ENCODE measurements at places on chromosomes 2 and 18. TPM values are rescaled to one million over a fixed set of nuclear protein-coding genes. Genes with fewer than 3 reads are reported as not detected.

AFF3 gene
- total RNA-seq: 69.8 TPM

GAL3ST2 gene
- total RNA-seq: 0.45 TPM

FAM237A gene
- not detected for total RNA-seq

DCDC2C gene
- total RNA-seq: not detected

SERPINB11 gene
- total RNA-seq: not detected

FBXO48 gene
- 1.5 TPM for total RNA-seq

CNDP2 gene
- total RNA-seq: 36.5 TPM

SLC4A3 gene
- 20.9 TPM for total RNA-seq

HOXD9 gene
- not detected for total RNA-seq

TUBA3E gene
- total RNA-seq: not detected

ANAPC1 gene
- total RNA-seq: 79.8 TPM

DNA sequence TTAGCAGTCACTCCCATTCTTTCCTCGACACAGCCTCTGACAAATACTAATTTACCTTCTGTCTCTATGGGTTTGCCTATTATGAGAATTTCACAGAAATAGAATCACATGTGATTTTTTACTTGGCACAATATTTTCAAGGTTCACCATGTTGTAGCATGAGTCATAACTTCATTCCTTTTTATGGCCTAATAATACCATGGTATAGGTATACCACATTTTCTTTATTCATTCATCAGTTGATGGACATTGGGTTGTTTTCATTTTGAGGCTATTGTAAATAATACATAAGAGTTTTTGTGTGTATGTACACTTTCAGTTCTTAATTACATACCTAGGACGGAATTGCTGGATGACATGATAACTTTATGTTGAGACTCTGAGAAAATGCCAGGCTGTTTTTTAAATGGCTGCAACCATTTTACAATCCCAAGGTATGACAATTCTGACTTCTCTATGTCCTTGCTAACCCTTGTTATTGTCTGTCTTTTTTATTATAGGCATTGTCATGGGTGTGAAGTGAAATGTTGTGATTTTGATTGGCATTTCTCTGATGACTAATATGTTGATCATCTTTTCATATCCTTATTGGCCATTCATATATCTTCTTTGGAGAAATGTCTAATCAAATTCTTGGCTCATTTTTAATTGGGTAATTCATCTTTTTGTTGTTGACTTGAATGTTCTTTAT lies 87.9 kb downstream of the IRS1 start:
- no peak for DNase-seq

DNA sequence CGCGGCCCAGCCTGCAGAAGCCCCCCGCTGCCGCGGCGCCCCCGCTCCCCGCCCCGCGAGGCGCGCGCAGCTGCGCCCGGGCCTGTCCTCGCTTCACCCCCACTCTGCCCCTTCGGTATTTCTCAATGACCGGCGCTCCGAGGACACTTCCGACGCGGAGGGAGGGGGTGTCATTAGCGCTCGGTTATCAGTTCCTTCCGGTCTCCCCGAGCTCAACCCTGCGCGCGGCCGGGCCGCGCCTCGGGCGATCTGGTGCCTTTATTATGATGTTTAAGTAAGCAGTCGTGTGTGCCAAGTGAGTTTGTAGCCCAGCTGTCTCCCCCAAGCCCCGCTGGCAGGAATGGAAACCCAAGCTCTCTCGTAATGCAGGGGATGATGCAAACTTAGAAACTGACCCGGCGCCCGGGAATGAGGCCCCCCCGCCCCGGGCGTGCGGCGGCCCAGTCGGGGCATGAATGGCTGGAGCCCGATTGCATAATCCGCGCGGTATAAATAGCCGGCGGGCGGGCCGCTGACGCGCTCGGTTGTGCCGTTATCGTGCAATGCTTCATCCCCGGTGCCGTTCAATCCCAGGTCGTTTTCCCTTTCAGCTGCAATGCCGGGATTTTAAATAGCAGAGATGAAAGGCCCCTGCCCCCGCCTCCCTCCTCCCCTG lies 3.9 kb upstream of the SPRED2 start:
- DNase-seq: peak; percentile 89

DNA sequence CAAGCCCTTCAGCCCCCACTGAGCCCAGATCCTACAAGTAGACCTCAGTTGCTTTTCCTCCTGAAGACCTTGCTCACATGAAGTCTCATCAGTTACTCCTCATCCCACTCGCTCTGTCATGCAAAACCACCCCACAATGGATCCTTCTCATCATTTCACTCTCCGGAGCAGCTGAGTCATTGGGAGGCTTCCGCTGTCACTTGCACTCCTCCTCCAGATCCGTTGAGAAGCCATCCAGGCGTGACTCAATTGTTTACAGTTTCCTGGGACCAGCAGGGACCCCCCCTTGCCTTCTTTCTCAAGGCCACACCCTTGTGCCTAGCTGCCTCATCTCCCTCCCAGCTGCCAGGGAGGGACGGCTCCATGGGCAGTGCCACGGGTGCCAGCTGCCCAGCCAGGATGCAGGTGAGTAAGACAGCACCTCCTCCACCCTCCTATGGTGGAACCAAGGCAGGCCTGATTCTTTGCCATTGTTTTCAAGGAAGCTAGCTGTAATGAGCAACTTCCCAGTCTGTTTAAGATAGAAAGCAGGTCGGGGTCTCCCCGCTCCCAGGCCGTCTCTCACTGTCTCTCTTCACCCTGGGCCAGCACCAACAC lies 16.3 kb downstream of the GPR55 start:
- DNase-seq: no peak

DNA sequence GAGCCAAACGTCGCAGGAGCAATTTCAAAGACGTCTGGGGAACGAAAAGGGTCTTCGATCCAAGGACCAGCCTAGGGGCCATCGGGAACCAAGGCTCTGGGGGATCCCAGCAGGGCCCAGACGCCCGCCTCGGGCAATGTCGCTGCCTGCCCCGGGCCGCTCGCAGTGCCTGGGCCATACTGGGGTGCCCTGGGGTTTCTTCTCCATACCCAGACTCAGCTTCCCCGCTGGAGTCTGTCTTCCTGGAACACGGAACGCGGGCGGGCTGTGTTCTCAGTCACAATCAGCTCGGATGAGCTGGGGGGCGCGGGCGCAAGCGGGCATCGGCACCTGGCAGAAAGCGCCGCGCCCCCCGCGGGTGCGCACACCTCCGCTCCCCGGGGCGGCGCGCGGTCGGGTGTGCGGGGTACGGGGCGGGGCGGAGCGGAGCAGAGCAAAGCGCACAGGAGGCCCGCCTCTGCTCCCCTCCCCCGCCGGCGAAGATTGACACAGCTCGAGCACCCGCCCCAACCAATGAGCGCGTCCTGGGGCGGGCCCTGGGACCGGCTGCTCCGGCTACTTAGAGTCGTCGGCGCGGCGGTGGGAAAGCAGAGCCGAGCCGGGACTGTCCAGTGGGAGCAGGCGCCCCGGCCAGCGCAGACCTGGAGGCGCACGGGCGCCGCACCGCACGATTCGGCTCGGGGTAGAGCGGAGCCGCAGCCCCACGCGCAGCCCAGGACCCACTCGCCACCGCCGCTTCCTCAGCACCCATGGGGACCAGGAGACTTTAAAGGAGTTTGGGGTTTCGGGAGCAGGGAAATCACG lies at the start of gene LRATD1:
LRATD1 (plus strand) TSS at position 585 of the 804 bp plus-strand sequence. CDS start 1,263 bp downstream, outside the sequence.
- DNase-seq: peak; percentile 45

DNA sequence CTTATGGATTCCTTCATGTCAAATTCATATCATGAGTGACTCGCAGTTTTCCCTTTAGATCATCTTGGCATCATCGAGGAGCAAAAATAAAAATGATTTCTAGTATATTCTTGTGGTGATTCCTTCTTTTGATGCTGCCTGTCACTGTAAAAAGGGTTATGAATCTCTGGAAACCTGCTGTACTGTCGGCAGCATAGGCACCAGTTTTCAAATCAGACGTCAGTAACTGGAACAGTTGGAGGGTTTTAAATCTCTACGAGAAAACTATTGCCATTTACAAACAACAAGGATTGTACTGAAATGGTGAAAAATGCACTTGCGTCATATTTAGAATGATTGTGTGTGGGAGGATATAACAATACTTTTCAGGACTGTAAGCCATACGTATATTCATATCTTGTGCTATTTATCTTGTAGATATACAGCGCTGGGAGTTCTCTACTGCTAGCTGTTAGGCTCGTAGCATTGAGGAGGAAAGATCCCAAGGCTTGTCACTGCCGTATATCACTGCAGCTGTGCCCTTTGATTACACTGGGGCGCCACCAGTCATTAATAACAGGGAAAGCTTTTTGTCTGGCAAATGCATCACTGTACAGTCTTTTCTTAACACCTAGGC lies 320.7 kb downstream of the MTX2 start:
- no peak for DNase-seq

DNA sequence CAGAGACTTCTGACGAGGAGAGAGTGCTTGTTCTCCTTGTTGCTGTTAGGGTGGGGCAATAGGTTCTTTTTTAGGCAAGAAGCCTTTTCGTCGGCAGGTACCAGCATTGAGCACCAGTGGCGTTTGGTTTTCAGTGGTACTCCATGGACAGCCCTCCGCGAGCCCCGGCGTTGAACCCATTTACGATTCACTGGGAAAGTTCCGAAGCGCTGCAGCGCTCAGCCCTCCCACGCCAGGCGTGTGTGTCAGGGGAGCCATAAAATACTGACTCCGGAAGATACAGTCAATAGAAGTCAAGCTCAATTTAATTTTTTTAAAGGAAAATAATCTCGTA lies 494 bp upstream of the ROCK1 start:
- DNase-seq: no peak

DNA sequence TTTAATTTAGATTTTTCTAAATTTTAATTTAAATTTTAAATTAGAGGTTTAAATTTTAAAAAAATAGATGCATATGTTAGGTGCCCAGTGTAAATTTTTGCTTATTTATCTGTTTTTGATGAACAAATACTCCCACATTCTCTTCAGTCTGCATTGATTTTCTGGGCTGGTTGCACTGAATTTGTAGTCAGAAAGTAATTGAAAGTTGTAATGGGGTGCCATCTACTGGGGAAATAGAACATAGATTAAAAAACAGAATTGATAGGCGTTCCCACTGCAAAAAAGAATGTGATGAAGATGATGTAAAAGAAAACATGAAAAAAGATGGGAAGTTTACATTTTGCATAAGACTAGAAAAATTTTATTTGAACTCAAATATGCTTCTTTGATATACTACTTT lies 51.7 kb upstream of the CCDC85A start:
- DNase-seq: peak; percentile 11

DNA sequence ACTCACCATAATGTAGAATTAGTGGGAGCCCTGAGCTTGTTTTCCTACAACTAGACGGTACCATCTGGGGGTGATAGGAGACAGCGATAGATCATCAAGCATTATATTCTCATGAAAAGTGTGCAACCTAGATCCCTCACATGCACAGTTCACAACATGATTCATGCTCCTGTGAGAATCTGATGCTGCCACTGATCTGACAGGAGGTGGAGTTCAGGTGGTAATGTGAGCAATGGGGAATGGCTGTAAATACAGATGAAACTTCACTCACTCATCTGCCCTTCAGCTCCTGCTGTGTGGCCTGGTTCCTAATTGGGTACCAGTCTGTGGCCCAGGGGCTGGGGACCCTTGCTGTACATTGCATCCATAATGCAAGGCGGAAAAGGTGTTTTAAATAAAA lies 60.7 kb downstream of the USP34 start:
- DNase-seq: no peak

DNA sequence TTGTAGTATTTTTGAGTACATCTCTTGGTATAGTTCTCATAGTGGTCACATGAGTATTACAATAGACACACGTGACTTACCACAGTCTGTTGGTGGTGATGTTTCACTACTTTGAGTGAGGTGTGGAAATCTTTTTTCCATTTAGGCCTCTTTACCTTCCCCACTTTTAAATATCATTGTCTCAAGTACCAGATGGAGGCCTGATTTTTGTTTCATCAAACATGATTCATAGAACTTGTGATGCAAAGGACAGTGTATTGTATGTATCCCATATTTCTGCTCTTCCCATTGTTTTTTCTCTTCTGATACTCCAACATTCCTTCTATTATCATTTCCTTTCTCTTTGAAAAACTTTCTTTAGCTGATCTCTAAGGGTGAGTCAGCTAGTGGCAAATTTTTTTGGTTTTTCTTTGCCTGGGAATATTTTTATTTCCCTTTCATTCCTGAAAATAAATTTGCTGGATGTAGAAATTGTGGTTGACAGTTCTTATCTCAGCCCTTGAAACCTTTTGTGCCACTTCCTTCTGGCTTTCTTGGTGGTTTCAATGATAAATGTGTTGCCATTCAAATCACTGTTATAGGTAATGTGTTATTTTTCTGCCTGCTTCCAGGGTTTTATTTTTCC lies 32.8 kb downstream of the RFX8 start:
- DNase-seq: no peak

GRCh38 chr2:58135861-58136260 lies 89.3 kb downstream of the VRK2 start:
- no peak for DNase-seq

GRCh38 chr18:40415821-40416220 lies 1539.2 kb upstream of the PIK3C3 start:
- DNase-seq: no peak

DNA sequence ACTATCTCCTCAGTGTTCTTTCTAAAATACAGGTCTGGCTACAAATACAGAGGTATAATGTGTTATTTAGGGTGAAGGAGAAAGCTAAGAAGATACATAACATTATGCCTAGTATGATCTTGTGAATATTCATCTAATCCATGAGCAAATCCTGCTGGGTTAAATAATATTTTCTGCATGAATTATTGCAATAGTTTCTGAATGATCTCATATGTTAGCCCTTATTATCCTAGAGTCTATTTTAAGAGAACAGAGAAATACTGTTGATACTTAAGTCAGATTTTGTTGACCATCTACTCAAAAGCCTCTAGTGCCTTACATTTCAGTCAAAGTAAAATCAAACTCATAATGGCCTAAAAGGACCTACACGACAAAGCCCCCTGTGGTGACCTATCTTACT lies 382.3 kb downstream of the FIGN start:
- no peak for DNase-seq

DNA sequence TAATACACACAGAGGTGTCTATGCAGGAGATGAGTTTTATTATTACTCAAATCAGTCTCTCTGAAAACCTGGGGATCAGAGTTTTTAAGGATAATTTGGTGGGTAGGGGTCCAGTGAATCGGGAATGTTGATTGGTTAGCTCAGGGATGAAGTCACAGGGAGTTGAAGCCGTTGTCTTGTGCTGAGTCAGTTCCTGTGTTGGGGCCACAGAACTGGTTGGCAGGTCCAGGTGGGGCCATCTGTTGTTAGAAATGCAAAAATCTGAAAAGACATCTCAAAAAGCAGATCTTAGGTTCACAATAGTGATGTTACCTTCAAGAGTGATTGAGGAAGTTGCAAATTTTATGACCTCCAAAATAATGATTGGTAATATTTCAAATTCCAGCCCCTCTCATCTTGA lies 86.9 kb downstream of the VSNL1 start:
- DNase-seq: no peak

- no peak for DNase-seq
Observed at GRCh38 chr2:144366825-144367429, 153.0 kb downstream of the ZEB2 start.

DNA sequence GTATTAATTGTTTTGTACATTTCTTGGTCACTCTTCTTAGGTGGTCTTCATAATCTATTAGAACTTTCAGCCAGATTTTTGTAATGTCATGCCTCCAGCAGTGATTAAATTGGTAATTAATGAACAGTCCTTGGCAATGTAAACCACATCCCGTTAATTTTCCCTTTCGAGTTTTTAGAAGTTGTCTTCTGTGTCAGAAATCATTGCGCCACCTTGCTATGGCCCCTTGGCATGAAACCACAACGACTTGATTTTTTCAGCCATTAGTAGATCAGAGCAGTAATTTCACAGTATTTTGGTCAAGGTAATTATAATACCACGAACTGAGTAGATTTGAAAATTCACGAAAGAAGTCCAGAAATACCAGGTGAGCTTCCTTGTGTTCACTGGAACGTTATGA lies 86.0 kb upstream of the OTX1 start:
- no peak for DNase-seq
